Activated CD4-positive, CD25-positive, alpha-beta regulatory T cell treated with anti-CD3 and anti-CD28 coated beads, Interleukin-2, amount 50 U/mL, for 16 hours (primary cell): ENCODE measurements at places on chromosomes 2 and 18.

DNA sequence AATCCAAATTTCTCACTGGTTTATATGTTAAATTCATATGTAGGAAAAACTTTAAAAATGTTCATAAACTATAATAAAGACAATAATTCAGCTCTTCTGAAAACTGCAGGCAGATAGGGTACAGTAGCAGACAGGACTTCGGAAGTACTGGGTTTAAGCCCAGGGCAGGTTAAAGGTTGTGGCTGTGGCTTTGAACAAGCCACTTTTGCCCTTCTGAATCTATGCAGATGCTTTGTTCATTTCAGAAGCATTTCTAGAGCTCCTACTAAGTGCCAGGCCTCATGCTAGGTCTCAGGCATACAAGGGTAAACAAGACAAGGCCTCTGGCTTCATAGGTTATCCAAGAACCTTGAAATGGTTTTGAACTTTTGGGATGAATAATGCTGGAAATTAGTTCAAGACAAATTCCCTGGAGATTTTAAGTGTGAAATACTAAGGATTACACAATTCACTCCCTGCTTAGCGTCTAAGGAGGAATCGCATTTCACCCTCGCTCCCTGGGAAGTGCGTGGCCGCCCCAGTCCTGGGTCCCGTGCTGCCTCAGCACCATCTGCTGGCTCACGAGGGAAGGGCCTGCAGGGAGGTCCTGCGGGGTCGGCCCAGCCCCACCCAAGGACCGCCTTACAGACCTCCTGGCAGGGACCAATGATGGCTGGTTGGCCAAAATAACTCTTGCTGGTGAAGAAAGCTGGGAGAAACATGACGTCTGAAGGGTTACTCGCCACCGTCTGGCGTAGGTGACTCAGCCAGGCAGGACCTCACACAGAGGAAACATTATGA, 67.7 kb upstream of the L3MBTL4 start:
- DNase-seq: no peak

GRCh38 chr2:72781480-72781879, 44.4 kb downstream of the EXOC6B start:
- no peak for DNase-seq

GRCh38 chr2:102604769-102605168, 14.6 kb upstream of the SLC9A2 start:
- DNase-seq: no peak

DNA sequence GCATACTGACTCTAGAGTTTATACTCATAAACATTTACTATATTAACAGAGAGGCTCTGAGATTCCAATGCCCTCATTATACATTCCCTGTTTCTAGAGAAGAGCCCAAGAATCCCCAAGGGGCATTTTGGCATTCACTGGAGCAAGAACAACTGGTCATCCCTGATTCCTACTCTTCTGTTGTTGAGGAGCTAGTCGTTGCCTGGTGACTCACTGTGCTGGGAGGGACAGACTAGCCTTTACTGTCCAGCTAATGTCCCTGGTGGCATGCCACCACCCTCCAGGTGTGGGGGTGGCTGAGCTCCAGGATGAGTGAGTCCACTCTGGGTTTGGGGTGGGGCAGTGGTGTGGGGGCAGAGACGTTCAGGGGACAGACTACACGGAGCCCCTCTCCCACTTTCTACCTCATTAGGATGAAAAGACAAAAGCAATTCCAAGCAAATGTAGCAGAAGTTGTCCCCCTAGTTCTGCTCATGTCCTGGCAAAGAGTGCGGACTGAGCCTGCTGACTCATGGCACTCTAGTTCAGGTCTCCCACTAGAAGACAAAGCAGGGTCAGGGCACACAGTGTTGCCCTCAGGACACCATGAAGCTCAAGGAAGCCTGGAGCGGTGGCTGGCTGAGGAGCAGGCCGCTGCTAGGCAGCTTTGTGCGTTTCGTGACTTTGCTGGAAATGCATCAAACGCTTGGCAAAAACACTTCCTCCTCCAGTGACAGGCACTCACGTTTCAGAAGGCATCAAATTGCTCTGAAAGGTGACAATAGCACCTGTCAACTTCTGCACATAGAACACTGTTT, 49.4 kb downstream of the RHOB start:
- no peak for DNase-seq

DNA sequence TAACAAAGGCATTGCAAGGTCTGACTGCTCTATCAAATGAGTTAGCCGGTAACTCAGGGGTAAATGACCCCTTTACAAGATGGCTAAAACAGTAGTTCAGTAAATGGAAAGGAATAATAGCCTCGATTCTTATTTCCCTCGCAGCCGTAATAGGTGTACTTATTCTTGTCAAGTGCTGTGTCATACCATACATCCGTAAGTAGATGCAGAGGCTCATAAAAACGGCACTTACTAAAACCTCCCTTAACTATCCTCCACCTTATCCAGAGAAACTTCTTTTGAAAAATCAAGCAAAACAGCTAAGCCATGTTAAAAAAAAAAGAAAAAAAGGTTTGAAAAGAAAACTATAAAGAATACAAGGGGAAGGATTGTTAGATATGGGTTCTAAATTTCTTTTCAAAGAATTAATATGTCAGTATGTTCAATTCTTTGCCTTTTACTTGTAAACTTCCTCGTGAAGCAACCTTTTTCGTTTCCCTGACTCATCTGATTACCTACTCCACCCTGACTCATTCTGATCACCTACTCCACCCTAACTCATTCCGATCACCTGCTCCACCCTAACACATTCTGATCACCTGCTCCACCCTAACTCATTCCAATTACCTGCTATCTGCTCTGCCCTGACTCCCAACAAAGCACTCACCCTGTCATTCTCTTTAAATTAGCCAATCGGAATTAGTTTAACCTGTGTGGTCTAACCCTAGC, 127.5 kb downstream of the SPAG16 start:
- no peak for DNase-seq

GRCh38 chr2:212712991-212713390, 174.4 kb upstream of the ERBB4 start:
- DNase-seq: no peak

GRCh38 chr2:24871852-24872333, 48.1 kb downstream of the ADCY3 start:
- no peak for DNase-seq

- no peak for DNase-seq
Observed at GRCh38 chr18:66129248-66129647, 378.4 kb downstream of the CDH7 start.

GRCh38 chr2:27723372-27724144, 48.0 kb upstream of the MRPL33 start:
- no peak for DNase-seq

DNA sequence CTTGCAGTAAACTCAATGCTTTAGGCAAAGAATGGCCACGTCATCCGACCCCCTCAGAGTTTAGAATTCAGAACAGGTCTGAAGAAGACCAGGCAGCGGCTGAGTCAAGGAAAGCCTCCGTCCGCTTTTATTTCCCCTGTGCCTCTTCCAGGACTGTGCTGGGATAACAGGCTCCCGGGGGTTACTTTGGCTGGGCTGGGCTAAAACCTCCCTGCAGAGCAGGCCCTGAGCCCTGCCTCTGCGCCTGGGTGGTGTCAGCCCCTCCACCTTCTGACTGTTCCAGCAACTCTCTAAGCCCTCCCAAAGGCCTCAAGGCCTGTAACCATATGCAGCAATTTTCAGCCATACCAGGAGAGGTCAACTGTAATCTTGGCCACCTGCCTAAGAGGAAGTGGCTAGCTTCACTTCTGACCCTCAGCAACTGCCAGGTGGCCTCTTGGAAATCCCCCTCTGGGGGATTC, 166.5 kb downstream of the RPIA start:
- no peak for DNase-seq

DNA sequence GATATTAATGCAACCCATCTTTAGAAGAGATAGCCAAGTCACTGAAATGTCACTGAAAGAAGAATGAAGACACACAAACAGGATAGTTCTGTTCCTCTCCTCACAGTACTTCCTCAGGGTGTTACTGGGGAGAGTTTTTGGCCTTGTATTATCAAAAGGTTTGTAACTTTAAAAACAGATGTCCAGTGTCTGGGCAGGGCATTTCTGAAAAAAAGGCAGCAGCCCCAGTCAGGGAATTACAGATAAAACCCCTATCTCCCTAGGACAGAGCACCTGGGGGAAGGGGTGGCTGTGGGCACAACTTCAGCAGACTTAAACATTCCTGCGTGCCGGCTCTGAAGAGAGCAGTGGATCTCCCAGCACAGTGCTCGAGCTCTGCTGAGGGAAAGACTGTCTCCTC, 30.8 kb downstream of the LANCL1 start:
- no peak for DNase-seq

DNA sequence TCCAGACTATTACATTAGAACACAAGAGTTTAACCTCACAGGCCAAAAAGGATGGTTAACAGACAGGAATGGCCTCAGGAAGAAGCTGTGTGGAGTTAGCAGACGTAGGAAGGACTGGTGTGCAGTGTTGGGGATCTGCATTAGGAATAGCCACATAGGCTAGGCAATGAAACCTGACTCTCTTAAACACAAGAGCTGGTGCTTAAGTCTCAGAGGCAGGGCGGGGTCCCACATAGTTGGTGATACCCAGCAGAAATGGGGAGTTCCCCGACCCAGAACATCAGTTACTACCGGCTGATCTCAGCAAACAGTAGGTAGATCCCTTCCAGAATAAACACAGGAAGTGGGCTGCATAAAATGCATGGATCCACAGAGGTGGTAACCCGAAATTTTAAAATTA, 64.1 kb downstream of the CCDC93 start:
- no peak for DNase-seq
